Renal cortex interstitium (tissue), 15 donors: ENCODE measurements at places on chromosomes 2 and 18. TPM values are rescaled to one million over a fixed set of nuclear protein-coding genes. Genes with fewer than 3 reads are reported as not detected.

DNA sequence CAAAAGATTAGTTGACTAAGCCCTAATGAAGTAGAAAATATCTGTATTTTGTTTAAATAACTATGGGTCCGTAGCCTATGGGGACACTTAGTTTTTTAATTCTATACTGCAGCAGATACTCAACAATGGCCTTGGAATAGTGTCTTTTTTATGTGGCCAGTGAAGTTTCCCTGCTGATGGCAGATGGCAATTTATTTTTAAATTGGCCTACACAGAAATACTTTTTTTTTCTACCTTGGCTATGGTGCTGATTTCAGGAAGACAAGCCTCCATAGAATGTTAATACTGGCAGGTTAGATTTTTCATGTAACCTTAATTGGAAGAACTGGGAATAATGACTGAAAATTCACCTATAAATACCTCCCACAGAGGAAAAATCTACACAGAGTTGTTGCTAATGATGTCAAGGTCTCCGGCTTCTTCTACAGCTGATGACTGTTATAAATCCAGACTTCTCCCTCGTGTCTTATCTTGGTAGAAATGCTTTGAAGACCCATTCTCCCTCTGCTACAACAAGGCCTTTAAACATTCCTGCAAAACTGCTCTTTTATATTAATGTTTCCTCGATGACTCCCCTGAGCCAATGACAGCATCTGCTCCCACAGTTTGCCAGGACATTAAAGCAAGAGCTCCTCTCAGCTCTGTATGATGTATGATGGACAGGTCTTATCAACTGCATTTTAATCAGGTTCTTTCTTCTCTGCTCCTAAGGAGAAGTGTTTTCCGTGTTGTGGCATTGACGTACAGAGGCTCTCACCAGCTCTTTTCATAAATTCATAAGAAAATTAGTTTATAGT is 29.1 kb upstream of the FAM98A start:
- no peak for DNase-seq

DNA sequence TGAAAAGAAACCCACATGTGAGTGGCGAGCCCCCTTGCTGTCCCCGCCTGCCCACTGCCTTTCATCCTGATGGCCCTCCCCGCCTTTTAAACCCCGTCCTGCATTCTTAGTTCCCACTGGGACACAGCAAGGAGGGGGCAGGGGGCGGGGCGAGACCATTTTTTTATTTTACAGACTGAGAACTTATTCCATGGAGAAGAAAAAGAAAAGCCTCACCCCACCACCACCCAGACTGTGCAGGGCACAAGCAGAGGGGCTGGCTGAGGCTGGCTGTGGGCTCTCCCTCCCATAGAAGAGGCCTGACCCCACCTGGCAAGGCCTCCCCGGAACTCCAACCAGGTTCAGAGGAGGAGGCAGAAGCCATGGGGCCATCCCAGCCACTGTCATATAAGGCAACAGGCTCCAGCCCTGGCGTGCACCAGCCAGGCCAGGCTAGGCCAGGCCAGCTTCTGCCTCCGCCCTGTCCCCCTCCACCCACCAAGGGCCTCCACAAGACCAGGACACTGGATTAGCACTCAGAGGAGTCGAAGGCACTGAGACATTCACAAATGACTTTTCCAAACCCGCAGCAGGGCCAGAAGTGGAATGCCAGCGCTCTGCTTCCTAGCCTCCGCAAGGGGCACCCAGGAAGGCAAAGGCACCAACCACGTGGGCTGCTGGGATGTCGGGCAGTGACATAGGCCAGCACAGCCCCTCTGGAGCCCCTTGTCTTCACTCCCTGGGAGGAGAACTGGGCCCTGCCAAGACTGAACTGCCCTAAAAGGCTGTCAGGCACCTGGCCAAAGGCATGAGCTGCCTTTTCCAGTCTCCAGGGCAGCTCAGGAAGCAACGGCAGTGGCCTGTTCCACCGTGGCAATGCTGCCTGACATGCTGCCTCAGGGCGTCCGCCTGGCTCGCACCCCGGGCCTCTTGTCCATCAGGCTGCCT is 37.5 kb upstream of the SEMA4C start:
- DNase-seq = no peak

- no peak for DNase-seq
Measured at GRCh38 chr18:54856105-54856646, 27.9 kb downstream of the RAB27B start.

DNA sequence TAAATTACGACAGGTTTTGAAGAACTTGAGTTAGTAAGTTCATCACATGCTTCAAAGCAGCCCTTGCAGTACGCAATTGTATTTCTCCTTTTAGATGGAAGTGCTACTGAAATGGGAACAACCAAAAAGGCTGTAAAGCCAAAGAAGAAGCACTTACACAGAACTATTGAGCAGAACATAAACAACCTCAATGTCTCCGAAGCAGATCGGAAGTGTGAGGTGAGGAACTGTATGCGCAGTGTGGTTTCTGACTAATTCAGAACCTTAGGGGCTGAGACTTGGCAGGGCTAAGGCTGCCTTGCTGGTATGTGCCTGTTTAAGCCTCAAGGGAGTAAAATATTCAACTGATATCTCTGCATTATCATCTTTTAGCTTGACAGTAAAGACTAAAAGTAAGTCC is 8.4 kb downstream of the NCAPH start:
- DNase-seq = no peak

GRCh38 chr2:100886085-100886484 is 66.1 kb downstream of the NPAS2 start:
- no peak for DNase-seq

Gene STON1
- 33.1 TPM for polyA plus RNA-seq

Gene RPL31
- 2,873 TPM for polyA plus RNA-seq

DNA sequence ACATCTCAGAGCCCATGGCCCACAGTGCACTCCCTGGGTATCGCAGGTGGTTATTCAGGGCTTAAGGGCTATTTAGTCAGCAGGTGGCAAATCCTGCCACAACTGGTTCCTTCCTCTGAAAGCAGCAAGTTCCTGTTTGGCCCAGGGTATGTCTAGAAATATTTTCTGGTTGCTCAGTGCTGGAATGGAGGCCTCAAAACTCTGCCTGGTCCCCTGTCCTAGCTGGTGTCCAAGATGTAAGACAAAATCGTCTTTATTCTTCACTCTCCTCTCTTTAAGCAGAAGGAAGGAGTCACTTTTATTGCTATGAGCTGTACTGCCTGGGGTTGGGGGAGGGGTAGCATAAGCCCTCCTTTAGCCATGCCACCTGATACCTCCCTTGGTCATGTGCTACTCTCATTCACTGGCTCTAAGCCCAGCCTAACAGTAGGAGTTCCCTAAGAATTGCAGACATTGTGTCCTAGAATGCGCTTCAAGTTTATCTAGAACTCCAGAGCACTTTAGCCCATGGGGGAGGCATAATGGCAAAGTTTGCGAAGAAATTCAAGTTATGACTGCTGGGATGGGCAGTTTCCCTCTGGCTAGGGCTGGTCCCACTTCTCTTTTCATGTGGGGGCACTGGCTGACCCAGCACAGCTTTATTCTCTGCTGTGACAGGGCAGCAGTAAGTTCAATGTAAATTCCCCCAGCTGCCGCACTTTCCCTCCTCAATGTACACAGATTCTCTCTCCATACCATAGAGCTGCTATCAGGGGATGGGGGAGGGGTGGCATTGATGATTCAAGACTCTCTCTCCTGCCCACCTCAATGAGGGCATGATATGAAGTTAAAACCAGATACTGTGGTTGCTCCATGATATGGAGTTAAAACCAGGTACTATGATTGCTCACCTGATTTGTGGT is 27.1 kb upstream of the CWC22 start:
- peak; percentile 23 for DNase-seq
